Activated CD8-positive, alpha-beta memory T cell treated with anti-CD3 and anti-CD28 coated beads for 24 hours (primary cell): ENCODE measurements at places on chromosomes 11 and 22.
A peak's percentile ranks its signal among the peaks of the same experiment; 100 is the strongest.

DNA sequence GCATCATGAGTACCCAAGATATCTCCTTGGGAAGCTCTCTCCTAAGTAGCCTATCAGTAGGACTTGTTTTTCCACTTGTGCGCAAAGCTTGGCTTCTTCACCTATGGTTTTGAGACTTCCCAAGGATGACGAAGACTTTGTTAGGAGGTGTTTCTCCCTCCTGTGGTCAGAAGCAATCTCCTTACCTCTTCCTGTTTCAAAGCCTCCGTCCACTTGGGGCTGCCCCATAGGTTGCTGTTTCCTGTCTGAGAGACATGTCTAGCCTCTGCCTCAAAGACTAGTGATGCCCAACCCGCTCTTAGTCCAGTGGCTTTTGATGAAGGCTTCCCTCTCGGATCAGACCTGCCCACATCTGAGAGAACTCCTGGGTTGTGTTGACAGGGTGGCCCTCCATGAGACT, 92.9 kb downstream of the TRAF6 start:
- no peak for DNase-seq

GRCh38 chr11:82996966-82997606, 74.6 kb downstream of the RAB30 start:
- no peak for DNase-seq

DNA sequence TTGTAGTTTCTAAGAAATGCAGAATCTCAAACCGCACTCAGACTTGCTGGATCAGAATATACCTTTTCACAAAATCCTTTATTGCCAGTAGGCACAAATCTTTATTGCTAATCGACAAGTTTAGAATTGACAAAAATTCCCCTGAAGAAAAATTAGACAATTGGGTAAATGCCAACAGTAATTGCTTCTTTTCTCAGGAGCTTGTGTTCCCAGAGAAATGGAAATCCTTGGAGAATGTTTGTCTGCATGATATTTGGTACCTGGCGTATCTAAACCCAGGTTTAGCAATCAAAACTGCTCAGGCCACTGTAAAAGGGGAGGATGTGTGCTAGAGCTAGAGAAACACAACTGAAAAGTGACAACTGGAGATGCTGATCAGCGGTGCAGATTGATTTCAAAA, at the start of gene OR8G5:
Gene OR8G5 (plus strand): TSS at position 301 of the 400 bp plus-strand sequence. CDS start 8,556 bp downstream, outside the sequence.
- DNase-seq = no peak

DNA sequence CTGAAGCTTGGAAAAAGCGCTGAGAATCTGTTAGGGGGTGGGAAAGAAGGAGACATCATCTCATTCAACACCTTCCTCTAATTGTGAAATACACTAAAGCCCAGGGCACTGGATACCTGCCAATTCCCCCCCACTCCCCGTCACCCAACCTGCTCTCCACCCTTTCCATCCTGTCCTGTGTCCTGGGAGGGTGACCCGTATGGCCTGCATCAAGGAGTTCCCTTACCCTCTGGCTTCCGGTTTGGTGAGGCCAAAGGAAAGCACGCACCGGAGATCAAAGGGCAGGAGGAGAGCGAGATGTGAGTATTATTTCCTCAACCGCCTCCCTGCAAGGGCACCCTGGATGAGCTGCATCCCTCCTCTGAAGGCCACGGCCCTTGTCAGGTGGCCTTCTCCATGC, 65.0 kb upstream of the PTPRJ start:
- no peak for DNase-seq

- no peak for DNase-seq
These were observed 24.6 kb upstream of the LRRC32 start for GRCh38 chr11:76695133-76695532.

- DNase-seq = no peak
These were observed 21.0 kb upstream of the MOB2 start for GRCh38 chr11:1507381-1508140.

- no peak for DNase-seq
These were observed 24.7 kb downstream of the PACSIN2 start for GRCh38 chr22:42990131-42990838.

GRCh38 chr22:39731881-39732555, 161.5 kb downstream of the CACNA1I start:
- DNase-seq = no peak

- DNase-seq = no peak
These were observed 2.2 kb upstream of the BCO2 start for GRCh38 chr11:112173152-112173551.

DNA sequence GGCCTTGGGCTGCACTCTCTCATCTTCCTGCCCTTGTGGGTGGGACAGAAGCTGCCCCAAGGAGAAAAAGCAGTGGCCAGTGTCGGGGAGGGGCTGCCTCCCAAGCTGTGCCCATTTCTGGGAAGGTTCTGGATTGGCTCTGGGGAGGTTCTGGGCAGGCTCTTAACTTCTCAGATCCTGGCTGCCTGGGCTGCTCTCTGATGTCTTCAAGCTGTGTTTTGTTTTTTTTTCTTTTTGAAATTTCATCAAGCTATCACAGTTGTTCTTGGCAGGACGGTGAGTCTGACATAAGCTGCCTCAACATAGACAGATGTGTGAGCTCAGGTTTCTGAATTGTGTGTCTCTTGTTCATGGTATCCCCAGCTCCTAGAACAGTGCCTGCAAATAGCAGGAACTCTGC, 1032.0 kb downstream of the BRD1 start:
- DNase-seq = no peak

DNA sequence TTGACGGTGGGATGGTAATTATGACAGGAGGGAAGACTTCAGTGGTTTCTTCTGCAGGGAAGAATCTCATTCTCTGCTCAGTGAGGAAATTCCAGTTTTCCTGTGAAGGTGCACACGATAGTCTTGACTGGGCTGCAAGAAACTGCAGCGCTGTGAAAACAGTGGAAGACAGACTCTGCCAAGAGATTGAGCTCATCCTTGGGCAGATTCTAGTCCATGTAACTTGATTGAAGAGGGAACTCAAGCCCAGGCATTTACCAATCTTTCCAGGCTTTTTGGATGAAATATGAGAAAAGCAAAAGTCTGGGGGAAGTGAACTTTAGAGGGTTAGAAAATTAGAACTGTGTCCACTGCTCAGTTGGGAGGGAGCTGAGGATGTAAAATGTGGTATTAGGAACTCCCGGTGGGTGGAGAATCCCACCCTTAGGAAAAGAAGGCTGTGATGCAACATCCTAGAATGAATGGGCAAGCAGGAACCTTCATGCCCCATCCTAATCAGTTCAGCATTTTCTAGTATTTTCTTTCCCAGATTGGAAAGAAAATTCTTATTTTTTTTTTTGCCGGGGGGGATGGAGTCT, 212.6 kb downstream of the DBX1 start:
- DNase-seq = no peak

DNA sequence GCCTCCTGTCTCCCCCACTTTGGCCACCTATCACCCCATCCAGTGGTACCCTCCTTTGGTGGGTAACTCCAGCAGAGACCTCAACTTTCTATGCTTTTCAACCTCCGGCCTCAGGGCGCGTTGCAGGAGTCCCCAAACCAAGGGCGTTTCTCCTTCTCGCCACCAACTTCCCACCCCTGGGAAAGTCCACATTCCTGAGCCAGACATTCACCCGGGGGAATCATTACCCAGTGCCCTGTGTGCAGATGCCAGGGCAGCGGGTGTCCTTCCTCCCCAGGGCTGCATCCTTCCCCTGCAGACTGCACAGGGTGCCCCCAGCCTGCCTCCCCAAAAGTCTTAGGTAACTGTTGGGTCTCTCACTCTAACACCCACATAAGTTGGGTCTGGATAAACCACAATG, 26.4 kb downstream of the MYEOV start:
- DNase-seq = no peak

GRCh38 chr11:87300640-87301380, 263.1 kb downstream of the TMEM135 start:
- DNase-seq = no peak

DNA sequence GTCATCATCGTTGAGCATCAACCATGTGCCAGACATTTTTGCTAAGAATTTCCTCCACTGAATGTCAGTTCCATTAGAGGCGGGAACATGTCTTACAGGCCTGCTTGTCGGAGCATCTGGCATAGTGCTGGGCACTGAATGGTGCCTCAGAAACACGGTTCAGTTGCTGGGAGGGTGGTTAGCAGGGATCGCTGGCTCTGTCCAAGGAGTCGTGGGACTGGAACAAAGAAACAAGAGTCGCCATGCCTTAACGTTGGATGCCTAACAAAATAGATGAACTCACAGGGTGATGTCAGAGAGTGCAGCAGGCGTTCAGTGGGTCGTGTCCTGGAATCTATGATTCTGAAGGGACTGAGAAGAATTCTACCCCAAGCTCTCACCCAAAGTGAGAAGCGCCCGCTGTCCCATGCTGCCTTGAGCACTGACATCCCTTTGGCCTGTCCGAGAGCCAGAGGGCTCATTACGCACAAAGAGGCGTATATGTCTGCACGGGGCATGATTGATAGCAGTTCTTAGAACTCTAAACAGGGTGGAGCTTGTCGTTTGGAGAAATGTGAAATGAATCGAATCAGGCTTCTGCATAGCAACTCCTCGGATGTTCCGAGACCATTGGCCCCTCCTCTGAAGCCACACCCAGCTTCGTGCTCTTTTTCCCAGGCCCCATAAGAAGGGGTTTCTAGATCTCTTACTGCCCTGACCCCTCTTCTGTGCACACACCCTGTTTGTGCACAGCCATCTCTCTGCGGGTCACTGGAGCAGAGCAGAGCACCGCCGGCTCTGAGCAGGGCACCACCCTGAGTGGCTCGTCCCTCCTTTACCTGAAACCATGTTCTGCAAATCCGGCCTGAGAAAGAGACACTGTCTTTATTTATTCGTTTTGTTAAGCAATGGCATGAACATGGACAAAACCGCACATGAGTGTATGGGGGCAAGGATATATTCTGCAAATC, 113.1 kb upstream of the B3GAT1 start:
- no peak for DNase-seq

- no peak for DNase-seq
These were observed 109.6 kb upstream of the POU2AF2 start for GRCh38 chr11:111135778-111136570.

DNA sequence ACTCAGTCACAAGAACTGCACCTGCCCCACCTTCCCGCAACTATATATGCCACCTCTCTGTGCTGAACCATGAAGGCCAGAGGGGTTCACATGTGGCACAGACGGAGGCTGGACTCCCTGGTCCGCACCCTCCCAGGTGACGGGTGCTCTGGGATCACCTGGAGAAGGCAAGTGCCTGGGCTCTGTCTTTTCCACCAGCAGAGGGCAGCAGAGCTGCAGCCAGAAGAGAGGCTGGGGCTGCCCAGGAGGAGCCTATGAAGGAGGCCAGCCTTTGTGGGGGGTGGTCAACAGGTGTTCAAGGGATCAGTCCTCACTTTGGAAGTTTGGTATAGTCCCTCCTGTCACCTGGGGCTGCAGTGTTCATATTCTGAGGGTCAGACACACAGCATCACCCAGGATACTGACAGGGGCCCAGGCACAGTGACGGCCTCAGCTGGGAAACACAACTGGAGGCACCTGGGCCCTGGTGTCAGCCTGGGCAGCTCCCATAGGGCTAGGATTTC, 39.2 kb upstream of the IGLL5 start:
- peak; percentile 87 for DNase-seq

DNA sequence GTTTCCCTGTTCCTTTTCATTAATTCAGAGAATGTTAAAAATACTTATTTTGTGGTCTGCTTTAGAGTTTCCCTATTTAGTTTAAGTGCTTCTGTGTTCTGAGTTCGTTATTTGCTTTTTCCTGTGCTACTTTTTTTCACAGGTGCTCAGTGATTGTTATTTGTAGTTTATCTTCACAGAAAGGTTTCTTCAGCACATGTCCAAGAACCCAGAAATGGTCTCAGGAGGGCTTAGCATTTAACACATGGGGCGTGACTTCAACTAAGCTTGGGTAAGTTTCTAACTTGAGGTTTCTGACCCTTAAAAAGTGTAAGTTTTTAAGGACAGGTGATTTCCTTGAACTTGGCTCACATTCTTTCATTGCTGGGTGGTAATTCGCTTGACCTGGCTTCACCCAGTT, 157.3 kb downstream of the AASDHPPT start:
- DNase-seq = no peak

GRCh38 chr11:123518496-123519054, 88.5 kb downstream of the GRAMD1B start:
- no peak for DNase-seq

DNA sequence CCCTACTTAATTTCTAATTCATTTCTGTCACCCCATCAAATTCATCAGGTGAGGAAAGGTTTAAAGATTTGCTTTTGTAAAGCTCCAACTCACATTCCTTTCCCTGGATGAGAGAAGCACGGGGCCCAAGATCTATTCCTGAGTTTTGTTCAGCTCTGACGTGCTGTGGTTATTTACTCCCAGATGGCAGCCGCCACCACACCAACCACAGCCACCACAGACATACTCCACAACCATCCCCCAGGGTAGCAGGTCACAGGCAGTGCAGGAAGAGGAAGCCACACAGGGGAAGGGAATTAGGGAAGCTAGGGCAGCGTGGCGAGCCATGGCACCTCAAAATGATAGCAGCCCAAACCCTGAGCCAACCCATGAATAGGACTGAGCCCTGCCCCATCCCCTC, 63.5 kb upstream of the CSNK2A3 start:
- DNase-seq = no peak

DNA sequence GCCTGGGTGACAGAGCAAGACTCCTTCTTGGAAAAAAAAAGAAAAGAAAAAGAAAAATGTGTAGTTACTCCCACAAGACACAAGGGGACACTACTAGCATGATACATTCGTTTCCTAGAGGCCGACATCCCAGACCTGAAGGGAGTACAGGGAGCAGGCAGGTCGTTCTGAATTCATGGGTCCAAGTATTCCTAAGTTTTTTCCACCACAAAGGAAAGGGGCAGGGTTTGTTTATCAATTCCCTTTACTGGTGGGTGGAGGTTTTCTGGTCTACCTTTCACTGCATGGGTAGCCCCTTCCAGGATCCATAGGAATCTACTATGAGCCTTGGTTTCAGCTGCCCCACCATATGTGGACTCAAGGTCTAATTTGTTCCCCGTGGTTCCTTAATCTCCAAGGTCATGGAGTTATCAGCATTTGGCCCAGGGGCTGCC, 11.8 kb downstream of the TIGD3 start:
- no peak for DNase-seq

GRCh38 chr22:50737728-50738648, at the start of gene ACR:
TSS of gene ACR (plus strand) at chr22:50738204. CDS start at chr22:50738236, 32 bp downstream.
- DNase-seq = peak; percentile 47

GRCh38 chr22:35301372-35301874, 1.7 kb downstream of the TOM1 start:
- DNase-seq = no peak

GRCh38 chr11:134628426-134628825, 216.4 kb upstream of the B3GAT1 start:
- DNase-seq = no peak
